Endothelial cell of umbilical vein (primary cell): ENCODE measurements at places on chromosomes 4 and X.

- H3K4me1 ChIP-seq = no peaks in the 10 kb centered on the region
- DNase-seq = no peak
- H3K27me3 ChIP-seq = no peaks in the 10 kb centered on the region
- H3K36me3 ChIP-seq = no peaks in the 10 kb centered on the region
- H3K4me3 ChIP-seq = no peak overlapping the region
Measured at GRCh38 chrX:11557120-11557519, 108.6 kb downstream of the ARHGAP6 start.

- no peaks in the 10 kb centered on the region for H3K27me3 ChIP-seq
- H3K4me1 ChIP-seq = no peaks in the 10 kb centered on the region
- DNase-seq = no peak
Measured at GRCh38 chrX:30950391-30950790, 61.3 kb upstream of the TAB3 start.

DNA sequence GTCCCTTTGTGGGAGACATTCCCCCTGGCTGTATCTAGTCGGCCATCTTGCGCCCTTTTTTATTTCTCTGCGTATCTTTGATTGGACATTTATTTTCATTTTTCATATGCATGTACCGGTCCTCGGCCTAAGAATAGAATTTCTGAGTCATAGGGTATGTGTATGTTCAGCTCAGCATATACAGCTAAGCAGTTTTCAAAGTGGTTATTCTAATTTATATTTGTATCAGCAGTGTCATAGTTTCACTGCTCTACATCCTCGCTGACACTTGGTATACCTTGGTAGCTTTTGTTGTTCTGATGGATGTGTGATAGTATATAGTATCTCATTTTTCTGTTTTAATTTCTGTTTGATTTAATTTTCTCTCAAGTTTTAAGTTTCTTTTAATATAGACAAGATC, 38.7 kb downstream of the BEX3 start:
- no peak overlapping the region for H3K4me3 ChIP-seq
- no peak for DNase-seq
- H3K27ac ChIP-seq = no peak overlapping the region
- H3K36me3 ChIP-seq = no peaks in the 10 kb centered on the region
- H3K27me3 ChIP-seq = no peaks in the 10 kb centered on the region

DNA sequence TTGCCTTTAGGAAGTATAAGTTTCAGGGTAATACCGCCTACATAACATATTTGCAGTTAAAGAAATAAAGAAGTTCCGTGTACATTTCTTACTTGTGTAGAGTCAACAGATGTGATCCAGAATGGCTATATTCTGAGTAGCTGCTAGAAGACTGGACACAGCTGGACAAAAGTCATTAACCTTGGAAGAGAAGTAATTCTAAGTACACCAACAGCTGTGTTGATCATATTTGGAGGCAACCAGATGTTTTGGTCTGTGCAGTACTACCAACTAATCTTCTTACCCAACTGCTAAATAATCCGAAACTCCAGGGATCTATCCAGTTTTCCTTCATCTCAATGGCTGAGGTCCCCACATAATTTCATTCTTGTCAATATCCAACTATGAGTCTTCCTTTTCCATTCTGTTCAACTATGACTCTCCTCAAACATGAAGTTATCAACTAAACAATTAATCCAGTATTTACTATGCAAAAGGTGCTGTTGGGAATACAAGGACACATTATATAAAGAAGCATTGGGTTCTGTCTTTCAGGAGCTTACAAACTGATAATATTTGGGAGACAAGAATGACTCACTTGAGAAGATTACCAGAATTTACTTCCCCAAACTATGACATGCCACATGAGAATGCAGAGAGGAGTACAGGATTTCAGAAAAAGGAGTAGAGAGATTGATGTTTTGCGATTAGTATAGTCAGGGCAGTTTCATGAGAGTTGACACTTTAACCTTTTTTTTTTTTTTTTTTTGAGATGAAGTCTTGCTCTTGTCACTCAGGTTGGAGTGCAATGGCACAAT, 78.2 kb downstream of the COL4A6 start:
- no peak for DNase-seq
- H3K27ac ChIP-seq = no peak overlapping the region
- no peaks in the 10 kb centered on the region for H3K27me3 ChIP-seq
- no peak overlapping the region for H3K4me3 ChIP-seq
- H3K4me1 ChIP-seq = no peaks in the 10 kb centered on the region

DNA sequence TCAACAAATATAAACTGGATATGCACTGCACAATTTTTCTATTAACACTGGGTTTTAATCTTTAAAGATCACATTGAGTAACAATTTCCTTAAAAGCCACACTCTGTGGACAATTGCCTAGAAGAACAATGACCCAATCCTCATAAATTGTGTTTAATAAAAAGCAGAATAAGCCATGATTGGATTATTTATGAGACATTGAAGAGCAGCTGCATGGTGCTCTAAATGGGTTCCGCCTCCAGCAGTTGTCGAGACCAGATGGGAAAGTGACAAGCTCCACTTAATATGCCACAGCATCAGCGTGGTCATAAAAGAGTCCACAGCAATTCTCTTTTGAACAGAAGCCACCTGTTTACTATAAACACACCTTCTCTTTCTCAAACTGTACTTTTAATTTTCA, 635.2 kb upstream of the FRG1 start:
- H3K27ac ChIP-seq = no peak overlapping the region
- no peaks in the 10 kb centered on the region for H3K36me3 ChIP-seq
- H3K4me1 ChIP-seq = no peaks in the 10 kb centered on the region
- H3K4me3 ChIP-seq = no peak overlapping the region
- no peaks in the 10 kb centered on the region for H3K27me3 ChIP-seq
